ENCODE measurements at places on chromosomes 5 and 9.

GRCh38 chr9:36258208-36258995, at the start of gene GNE:
GNE (minus strand) TSS chr9:36258448; CDS start chr9:36249355, 9,093 bp downstream.
- peak; percentile 97 for DNase-seq

DNA sequence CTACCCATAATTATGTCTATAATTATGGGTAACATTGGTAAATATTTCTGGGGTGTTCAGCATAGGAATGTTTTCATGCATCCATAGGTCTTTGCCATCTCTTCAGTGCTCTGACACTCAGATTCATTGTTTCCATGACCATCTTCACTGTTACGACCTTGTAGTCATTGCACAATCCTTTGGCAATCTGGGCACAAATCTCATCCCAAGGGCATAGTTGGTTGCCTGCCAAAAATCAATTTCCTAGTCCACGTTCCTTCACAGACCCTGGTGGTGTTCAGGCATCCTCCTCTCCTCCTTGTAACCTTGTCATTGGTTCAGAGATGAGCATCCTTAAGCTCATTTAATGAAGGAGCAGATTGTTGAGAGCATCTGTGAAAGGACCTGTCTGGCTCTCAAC, 1400.7 kb downstream of the CDH12 start:
- DNase-seq = peak; percentile 49

GRCh38 chr9:78292716-78293497, 4.0 kb upstream of the PSAT1 start:
- no peak for DNase-seq

DNA sequence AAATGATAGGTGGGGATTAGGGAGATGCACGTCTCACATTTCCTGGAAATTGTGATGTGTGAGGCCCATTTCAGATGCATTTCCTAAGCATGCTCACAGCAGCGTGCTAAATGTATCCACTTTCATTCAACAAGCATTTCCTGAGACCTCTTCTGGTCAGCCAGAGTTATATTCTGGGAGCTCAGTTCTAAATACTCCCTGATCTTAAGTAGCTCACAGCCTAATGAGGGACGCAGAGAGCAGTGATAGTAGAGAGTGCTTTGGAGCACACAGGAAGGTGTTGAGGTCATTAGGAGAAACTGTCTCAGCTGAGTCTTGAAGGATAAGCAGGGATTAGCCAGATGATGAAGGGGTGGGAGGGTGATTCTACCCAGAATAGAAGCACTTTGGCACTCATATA, 46.2 kb upstream of the FSD1L start:
- DNase-seq = peak; percentile 46

- no peak for DNase-seq
Measured at GRCh38 chr5:29085142-29085541, 2046.8 kb upstream of the CDH9 start.

DNA sequence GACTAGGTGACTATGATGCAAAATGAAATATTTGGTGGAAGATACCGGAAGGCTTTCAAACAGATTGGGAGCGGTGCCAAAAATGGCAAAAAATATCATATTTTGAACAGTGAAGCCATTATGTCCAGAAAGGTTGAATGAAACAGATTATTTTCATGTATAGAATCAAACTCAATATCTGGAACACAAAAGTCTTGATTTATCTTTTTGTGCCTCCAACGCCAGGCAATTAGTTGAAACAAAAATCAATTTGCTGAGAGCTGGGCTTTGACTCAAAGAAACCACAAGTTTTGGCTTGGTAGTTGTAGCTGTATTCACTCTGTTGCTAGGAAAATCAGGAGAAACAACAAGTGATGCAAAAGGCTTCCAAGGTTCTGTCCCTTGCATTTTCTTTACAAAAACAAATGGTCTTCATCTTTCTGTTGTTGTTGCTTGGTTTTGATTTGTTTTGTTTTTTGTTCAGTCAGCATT, 421.7 kb upstream of the TYRP1 start:
- no peak for DNase-seq

- peak; percentile 74 for DNase-seq
Measured at GRCh38 chr9:87910821-87911220, 6.9 kb upstream of the SPATA31C1 start.

DNA sequence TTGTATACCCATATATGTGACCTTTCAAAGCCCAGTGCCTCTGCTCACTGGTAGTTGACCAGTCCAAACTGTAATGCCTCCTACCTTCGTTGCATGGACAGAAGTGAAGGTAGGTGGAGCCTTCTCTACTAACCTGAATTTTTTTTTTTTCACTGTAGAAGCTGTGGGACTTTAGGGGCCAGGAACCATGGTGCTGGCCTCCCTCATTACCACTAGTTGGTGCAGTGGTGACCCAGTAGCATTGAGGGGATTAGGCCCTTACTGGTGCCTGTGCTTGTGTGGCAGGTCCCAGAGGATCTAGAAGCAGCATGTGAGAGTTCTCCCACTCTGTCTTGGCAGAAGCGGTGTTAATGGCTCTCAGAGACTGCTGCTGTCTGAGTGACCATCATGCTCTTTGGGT, 2.3 kb downstream of the RALGPS1 start:
- DNase-seq = no peak

DNA sequence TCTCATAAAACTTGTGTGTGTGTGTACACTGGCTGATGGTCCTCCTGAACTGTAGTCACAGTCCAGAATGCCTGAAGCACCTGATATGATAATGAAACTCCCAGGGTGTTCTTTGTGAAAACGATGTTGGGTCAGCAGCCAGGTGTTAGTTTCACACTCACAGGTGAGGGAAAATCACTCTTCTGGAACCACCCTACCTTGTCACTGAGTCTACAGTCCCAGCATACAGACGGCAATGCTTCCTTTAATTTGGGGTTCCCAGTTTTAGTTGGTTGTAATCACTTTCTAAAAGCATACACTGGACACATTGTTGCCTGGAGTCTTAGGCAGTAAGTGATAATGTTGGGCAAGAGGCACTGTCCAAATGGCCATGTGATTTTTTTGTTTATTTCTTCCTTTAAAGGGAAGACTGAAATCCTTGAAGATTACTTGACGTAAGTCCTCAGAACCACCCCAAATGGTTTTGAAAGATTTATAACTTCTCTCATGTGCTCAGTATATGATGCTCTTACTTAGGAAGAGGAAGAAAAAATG, 18.2 kb upstream of the MGAT1 start:
- peak; percentile 59 for DNase-seq

DNA sequence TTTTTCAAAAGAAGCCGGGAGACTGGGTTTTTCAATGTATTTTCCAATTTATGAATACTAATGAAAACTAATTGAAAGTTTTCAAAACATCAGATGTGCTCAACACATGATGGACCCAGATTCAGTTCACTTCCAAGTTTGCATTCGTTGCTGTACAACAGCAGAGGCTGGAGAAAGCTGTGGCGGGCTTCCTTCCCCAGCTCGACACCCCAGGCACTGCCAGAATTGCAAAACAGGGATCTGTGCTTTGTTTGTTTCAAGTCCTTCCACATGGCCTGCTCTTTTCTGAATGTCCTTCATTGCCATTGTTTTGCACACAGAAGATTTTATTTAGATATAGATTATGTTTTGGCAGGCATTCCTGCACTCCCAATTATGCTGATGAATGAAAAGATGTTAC, 30.3 kb upstream of the INSYN2B start:
- no peak for DNase-seq

DNA sequence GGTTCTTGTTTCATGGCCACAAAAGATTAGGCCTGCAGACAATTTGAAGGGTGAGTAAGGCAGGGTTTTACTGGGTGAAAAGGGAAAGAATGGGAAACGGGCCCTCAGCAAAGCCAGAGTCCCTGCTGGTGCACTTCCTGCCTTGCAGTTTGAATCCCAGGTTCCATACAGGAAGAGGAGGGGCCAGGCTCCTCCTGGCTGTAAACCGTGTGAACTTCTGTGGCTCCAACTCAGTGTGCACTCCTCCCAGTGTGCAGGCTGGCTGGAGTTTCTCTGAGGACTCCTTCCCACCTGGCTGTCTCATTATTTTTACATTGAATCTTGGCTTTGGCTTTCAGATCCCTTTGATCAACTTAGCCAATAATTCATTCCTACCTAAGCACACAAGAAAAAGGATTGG, 367.1 kb upstream of the KLF4 start:
- DNase-seq = no peak

DNA sequence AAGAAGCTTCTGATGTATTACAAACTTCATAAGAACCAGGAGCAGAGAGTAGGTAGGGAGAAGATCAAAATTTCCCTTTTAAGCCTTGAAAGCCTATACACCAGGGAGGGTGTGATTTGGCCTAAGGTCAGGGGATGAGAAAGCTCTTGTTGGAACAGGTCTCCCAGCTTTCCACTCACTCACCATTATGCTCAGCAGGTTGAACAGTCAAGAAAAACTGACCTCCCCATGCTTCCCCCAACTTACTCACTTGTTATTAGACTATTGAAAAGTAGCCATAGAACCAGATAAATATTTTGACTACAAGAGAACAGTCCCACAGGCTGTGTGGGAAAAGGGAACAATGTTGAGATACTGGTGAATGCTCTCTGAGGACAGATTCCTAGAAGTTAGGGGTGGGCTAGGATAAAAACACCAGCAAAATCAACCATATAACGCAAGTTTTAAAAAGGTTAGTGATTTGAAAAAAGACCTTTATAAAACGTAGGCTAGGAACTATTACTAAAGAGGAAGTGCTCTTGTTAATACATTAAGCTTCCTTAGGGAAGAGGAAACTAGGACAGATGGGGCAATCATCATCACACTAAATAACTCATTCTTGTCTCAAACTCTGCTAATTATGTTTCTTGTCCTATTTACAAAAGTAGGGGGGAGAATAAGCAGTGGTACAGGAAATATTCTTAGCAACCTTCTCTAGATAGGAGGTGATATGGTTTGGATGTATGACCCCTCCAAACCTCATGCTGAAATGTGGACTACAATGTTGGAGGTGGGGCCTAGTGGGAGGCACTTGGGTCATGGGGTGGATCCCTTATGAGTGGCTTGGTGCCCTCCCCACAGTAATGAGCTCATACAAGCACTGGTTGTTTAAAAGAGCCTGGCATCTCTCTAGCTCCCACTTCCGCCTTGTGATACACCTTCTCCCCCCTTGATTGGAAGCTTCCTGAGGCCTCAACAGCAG, 31.0 kb downstream of the PCDHGC5 start:
- DNase-seq = no peak

DNA sequence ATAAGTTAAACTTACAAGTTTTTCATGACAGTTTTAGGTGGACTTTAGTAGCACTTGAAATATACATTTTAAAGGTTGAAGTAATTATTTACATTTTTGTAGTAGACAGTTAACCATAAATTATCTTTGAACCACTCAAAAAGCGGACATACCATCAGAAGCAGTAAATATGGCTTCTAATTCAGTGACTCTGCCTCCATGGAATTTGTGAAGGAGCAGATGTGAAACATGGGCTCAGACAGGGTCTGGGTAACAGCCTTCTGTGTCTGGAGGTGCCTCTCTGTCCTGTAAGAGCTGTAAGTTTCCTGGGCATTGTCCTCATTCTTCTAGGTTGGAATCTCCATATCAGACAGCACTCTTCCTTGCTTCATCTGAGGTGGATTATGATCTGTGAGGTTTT, 12.4 kb downstream of the RLN2 start:
- no peak for DNase-seq

DNA sequence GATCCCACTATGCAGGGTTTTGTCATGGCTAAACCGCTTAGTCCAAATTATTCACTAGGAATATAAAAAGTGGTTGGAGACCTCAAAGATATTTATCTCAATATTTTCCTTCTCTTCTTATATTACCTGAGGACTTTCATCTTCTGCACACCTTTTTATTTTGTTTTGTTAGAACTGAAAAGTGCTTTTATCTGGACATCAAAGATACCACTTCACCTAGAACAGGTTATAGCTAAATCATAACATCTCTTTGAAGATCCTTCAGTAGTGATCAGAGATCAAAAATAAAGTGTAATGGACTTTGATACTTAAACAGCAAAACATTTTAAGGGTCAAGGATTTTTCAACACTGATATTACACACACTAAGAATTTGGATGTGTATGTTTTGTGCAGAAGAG, 160.2 kb downstream of the MCTP1 start:
- no peak for DNase-seq

GRCh38 chr5:141941779-141942178, 16.2 kb downstream of the PCDH12 start:
- DNase-seq = no peak

GRCh38 chr5:43110606-43111170, 10.0 kb upstream of the ZNF131 start:
- DNase-seq = no peak

GRCh38 chr5:151223447-151224264, at the start of gene CCDC69:
CCDC69 (minus strand) TSS chr5:151224092; CDS start chr5:151223970, 122 bp downstream.
- DNase-seq = peak; percentile 72

DNA sequence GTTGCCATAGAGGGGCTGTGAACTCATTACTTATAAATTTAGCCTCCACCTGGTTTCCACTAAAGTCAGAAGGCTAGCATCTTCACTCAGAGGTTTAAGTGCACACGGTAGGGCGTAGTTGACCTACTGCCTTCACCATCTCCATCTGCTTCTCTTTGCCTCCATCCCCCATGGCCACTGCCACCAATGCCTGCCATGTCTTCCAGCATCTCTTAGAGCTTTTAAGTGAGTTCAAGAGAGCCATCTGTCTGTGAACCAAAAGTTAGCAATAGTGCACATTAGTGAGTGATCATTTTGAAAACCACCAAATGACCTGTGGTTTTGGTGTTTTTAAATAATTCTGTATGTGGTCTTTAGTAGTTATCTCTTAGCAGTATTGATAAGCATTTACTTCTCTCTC, 102.0 kb downstream of the DMRTA1 start:
- no peak for DNase-seq

DNA sequence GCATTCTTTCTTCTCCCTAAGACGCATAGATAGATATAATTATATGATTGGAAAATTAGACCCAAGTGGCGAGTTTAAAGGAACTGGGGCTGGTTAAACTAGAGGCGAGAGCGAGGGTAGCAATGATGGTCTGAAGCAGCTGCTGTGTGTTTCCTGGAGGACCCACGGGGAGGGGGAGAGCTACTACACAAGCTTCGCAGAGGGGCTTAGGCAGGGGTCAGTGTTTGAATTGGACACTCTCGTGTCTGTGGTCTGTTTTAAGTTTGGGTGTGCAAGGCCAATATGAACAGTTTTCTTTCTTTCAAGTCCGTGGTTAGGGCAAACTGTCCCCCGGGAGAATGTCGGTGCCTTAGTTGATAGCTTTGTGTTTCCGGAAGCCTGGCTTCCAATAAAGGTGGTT, 43.1 kb downstream of the PDZD2 start:
- no peak for DNase-seq

DNA sequence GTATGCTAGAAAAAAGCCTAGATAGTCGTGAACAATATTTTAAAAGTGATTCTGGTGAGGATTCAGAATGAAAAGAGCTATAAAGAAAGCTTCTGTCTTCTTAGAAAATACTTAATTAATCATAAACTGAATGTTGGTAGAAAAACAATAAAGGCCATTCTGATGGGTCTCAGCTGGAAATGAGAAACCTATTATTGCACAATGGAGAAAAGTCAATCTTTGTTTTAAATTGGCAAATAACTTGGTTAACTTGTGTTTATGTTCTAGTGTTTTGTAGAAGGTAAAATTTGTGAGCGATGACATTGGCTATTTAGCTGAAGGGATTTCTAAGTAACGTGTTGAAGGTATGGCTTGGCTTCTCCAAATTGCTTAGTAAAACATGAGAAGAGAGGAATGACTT, 74.1 kb upstream of the TMED7 start:
- DNase-seq = no peak

- peak; percentile 53 for DNase-seq
Measured at GRCh38 chr9:114288193-114289091, 34.5 kb upstream of the ORM1 start.

- DNase-seq = peak; percentile 46
Measured at GRCh38 chr9:35993976-35994720, 36.2 kb upstream of the OR2S2 start.

Data from fibroblast of gingiva (primary cell).